Lung (tissue), 17 donors: ENCODE measurements at places on chromosomes 7 and 10. TPM values are rescaled to one million over a fixed set of nuclear protein-coding genes. Genes with fewer than 3 reads are reported as not detected.

The C10orf67 gene
- total RNA-seq = 2.3 TPM

The CRYGN gene
- 0.28 TPM for total RNA-seq

The NYAP1 gene
- 0.52 TPM for total RNA-seq

The PRDX3 gene
- 118 TPM for total RNA-seq

The ARMH3 gene
- 23.6 TPM for total RNA-seq

The ZYX gene
- total RNA-seq = 310 TPM

The CHST15 gene
- 30.9 TPM for total RNA-seq

The TUBB8 gene
- not detected for total RNA-seq

The NEUROG3 gene
- total RNA-seq = not detected

The INTS1 gene
- 121 TPM for total RNA-seq

DNA sequence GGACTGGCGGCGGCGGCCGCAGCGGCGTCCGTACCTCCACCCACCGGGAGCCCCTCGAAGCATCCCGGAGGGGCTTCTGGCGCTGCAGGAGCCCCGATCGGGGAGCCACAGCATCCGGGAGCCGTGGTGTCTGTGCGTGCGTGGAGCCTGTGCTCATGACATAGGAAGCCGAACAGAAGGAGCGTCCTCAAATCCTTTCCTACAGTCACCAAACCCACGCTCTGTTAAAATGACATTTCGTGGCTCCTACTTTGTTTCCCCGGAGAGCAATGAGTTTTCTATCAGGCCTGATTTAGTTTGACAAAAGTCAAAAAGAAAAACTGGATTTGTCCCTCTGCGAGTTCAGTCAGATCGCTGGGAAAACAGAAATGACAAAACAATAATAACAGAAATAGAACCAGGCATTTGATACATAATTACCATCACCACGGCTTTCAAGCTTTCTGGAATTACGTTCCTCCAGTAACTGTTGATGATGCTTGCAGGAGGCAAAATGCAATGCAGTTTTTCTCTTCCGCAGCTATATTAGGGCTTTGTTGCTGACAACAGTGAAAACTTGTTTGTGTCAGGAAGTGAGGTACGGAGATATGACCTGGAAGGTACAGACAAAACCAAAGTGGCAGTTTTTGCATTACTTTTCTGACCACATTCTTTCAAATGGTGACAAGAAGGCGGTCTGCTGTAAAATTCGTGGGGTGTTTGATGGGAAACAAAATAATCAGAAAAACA lies 219.3 kb upstream of the MKLN1 start:
- DNase-seq = peak; percentile 39

DNA sequence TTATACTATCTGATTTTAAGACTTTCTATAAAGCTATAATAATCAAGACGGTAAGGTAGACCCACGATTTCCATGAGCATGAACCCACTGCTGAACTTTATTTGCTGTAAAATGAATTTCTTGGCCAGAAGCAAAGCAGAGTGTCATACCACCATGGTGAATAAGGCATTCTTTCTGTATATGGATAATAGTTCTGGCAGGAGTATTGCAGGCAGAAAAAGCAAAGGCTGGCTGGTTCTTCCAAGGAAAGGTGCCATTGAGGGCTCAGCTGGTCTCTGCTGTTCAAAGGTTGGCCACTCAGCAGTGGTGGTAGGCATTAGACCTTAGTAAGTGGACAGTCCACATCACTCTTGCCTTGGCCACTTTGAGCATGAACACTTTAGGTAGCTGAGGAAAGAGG lies 104.1 kb upstream of the KCNMA1 start:
- no peak for DNase-seq

GRCh38 chr10:100551738-100552137 lies 16.0 kb downstream of the HIF1AN start:
- DNase-seq = no peak

GRCh38 chr10:71767420-71768035 lies 5.8 kb downstream of the VSIR start:
- no peak for DNase-seq

GRCh38 chr7:112080441-112080840 lies 125.8 kb downstream of the DOCK4 start:
- peak; percentile 93 for DNase-seq

- DNase-seq = peak; percentile 79
Observed at GRCh38 chr10:48934672-48935501, 4.8 kb downstream of the LRRC18 start.

- no peak for DNase-seq
Observed at GRCh38 chr7:123573341-123573740, 15.7 kb upstream of the NDUFA5 start.

DNA sequence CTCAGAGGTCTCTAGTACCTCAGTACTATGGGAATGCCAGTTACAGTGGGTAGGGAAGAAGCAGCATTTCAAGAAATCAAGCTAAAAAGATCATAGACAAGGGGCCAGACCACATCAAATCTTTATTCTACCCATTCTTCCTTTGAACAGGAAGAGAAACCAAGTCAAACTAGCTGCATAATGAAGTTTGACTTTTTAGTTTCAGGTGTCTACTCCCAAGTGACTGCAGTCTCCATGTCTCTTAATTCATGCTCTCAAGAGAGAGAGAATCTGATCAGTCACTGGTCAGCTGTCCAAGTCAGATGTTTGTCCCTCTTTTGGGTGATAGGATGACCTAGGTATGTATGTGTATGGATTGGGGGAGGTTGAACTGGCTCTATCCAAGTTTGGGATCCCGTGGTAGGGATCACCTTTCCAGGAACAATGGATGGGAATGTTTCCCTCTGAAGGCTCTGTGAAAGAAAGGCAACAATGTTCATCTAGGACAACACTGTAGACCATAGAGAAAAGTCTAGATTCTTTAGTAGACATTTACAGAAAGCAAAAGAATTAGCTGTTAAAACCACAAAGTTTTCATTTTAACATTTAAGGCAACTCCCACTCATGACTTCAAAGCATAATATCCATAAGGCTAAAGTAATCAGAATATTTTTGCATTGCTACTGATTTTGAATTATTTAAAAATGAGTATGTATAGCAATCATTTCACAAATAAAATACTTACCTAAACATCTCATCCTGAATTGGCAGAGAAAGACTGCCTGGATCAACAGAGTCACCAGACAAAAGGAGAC lies 30.1 kb upstream of the PRTFDC1 start:
- no peak for DNase-seq

DNA sequence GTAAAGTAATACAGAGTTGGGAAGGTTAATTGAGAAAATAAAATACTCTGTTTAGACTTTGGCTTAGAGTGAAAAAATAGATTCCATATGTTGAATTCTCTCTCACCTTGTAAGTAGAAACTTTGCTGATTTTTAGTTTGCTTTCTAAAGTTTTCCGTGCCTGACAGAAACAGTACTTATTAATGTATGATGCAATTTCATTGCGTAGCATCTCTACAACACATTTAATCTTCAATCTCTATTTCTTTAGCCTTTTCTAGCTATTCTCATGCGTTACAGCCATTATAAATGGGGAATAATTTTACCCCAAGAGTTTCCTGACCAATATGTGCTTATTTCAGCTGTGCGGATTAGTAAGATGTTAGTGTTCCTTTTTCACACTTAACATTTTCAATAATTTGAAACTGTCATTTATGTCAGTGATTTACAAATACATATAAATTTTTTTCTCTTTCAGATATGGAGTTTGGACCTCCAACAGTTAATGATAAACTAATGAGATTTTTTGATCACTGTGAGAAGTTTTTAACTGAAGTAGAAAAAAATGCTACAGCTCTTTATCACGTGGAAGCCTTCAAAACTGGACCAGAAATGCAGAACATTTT lies 3.3 kb downstream of the MINPP1 start:
- DNase-seq = no peak

GRCh38 chr7:94655848-94656657 lies at the start of gene SGCE:
SGCE (minus strand) TSS chr7:94656133; CDS start chr7:94656098, 35 bp downstream.
- DNase-seq = peak; percentile 91

- DNase-seq = peak; percentile 7
Observed at GRCh38 chr7:1679326-1679965, 9.4 kb downstream of the ELFN1 start.

- no peak for DNase-seq
Observed at GRCh38 chr7:438361-438760, 81.3 kb downstream of the PDGFA start.

DNA sequence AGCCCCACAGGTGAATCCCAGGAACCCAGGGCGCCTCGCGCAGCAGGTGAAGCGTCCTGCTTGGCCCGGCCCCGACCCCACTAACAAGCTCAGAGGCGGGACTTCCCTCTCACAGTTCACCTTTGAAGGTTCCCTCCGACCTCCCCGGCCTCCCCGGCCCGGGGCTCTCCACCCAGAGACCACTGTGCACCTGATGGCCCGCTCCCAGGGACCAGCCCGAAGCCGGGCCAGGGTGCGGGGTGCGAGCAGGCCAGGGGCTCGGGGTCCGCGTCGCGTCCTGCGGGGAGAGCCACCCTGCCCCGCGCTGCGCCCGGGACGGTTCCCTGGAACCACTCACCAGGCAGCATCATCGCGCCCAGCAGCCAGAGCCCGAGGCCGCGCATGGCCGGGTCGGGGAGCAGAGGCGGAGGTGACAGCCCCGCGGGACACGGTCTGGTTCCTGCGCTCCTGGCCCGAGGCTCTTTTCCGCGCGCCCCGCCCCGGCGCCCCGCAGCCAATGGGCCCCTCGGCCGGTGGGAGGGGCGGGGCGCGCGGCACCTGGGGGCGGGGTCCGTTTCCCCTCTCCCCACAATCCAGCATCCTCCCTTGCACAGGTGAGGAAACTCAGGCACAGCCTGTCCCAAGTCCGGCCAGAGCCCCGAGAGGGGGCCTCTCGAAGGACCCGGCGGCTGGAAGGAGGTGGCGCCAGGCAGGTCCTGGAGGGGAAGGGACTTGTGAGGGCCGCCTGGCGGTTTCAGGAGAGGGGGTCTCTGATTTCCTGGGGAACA lies at the start of gene ADAM8:
Gene ADAM8, minus strand, starts transcription at position 434 of the 767 bp plus-strand sequence. Its CDS starts 51 bp downstream, at position 383.
- DNase-seq = no peak

- no peak for DNase-seq
Observed at GRCh38 chr7:128119036-128119435, 87.8 kb upstream of the LRRC4 start.

- DNase-seq = peak; percentile 90
Observed at GRCh38 chr10:131726076-131726880, 174.5 kb upstream of the PPP2R2D start.

GRCh38 chr10:102604439-102604841 lies 39.8 kb upstream of the TRIM8 start:
- DNase-seq = no peak

- DNase-seq = no peak
Observed at GRCh38 chr7:99014113-99014985, 129.6 kb downstream of the SMURF1 start.

DNA sequence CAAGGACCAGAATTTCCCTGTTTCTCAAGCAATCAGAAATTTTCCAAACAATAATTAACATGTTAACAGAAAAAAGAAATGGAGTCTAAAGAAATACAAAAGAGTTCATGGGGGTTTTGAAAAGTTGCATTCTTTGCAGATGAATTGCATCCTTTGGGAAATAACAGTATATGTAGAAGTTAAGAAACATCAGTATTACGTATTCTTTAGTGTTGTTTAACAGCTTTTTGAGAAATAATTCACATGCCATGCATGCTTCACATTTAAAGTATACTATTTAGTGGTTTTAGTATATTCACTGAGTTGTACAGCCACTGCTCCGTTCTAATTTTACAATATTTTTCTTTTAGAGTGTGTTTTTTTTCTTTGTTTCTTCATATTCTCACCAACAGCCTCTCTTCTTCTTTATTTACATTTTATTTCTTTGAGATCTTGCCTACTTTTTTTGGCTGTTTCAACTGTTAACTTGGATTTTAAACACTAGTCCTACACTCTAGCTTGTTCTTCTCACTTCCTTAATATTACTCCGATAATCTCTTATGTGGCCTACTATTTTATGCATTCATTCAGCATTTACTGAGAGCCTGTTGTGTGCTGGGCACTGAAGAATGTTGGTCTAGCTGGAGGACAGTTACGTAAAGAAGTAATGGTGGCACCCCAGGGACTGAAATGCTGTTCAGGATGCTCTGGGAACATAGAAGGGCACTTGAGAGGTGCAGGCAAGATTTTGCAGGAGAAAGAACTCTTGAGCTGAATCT lies 330.1 kb downstream of the EXOC4 start:
- DNase-seq = peak; percentile 8

GRCh38 chr7:79789584-79790345 lies 336.3 kb upstream of the MAGI2 start:
- peak; percentile 89 for DNase-seq

GRCh38 chr10:1942478-1942877 lies 205.2 kb upstream of the ADARB2 start:
- DNase-seq = no peak

- no peak for DNase-seq
Observed at GRCh38 chr7:47128700-47129099, 453.2 kb downstream of the TNS3 start.

DNA sequence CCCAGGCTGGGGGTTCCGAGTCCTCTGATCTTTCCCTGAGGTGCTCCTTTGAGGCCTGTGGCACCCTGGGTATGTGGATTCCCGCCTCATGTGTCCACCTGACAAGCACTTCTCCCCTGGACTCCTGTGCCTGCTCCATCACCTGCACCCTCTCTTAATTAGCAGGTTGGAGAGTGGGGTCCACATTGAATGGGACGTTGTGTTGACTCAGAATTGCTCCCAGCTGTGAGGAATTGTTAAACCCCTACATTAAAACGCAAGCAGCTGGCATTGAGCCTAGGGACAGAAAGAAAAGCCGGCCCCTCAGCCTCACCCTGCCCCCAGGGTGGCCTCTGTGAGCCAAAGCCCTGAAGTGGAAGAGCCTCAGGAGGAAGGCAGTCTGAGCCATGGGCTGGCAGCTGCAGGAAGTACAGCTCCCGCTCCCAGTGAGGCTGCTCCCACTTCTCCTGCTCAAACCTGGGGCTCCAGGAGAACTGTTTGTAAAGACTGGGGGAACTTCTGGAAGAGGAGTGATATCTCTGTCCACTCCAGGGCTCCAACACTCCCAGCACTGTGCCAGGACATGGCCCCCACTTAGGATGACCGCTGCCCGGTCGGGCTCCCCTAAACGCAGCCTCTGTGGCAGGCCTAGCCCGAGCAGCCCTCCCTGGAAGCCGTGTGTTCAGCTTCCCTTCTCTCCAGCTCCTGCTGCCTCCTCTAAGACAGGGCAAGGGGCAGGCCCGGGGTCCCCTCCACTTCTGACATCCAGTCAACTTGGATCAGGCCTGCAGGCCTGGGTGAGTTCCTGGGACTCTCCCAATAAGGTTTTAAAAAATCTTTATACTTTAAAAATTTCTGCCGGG lies 1.8 kb upstream of the OPN4 start:
- DNase-seq = peak; percentile 82

- DNase-seq = no peak
Observed at GRCh38 chr7:129713544-129713943, 102.0 kb downstream of the NRF1 start.

DNA sequence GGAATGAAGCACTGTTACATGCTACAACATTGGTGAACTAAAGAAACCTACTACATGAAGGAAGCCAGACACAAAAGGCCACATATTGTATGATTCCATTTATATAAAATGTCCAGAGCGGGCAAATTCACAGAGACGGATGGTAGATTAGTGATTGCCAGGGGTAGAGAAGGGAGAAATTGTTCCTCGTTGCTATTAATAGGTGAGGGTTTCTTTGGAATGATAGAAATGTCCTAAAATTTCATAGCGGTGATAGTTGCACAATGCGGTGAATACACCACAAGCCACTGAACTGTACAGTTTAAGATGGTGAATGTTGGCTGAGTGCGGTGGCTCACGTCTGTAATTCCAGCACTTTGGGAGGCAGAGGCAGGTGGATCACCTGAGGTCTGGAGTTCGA lies 29.0 kb downstream of the DENND2A start:
- no peak for DNase-seq
